GDM1 (cell line): ENCODE measurements at places on chromosomes 16 and 17.

DNA sequence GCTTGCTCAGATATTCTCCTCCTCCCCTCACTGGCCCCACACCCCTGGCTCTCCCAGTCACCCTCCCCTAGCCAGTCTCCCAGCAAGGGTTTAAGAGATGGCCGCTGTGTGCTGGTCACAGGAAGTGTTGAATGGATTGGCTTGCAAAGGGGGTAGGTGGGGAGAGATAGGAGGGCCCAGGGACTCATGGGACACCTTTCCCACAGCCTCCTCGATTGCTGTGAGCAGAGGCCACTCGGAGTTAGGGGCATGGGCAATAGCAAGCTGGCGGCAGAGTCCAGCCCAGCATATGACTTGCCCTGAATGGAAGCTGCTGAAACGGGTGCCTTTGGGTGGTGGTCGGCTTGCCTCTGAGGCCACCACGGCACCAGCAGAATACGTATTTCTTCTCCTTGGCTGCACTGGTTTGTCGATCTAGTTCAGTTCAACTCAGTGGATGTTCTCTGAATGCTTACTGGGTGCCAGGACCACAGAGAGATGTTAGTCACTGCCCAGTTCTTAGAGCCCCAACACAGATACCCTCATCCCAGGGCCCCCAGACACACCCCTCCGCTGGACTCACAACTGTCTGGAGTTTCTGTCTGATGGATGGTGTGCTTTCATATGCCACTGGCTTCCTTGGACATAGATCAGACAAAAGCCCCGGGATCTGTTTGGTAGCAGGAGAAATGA, 6.0 kb downstream of the WFIKKN2 start:
- DNase-seq, result no peak

DNA sequence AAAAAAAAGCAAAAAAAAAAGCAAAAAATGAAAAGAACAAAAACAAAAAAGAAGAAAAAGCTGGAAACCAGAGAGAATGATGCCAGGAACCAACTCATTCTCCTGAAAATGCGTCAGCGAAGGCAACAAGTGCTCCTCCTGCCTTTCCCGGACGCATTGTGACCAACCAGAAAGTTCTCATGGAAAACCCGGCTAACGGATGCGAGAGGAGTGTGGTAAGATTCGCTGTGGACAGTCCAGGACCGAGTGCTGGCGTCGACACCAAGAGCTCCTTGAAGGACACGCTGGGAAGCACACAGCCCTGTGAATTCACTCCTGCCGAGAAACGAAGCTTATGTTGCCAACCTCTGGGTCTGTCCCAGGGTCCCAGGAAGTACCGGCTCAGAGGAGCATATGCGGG, 43.4 kb downstream of the METRNL start:
- no peak for DNase-seq

DNA sequence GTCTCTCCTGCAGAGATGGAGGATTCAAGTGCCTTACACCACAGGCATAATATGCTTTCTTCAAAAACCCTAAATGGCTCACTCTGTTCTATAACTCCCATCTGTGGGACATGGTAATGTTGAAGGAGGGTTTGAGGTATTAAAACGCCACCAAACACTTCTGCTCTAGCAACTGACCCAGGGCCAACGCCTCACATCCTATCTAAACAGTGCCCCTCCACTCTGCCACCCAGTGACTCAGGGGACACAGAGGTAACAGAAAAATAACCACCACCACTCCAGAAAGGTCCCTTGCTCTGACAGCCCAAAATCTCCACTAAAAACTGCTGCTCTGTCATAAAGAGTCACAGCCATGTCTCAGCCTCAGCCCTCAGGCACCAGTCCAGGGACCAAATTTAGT, 17.7 kb downstream of the NPRL3 start:
- no peak for DNase-seq

DNA sequence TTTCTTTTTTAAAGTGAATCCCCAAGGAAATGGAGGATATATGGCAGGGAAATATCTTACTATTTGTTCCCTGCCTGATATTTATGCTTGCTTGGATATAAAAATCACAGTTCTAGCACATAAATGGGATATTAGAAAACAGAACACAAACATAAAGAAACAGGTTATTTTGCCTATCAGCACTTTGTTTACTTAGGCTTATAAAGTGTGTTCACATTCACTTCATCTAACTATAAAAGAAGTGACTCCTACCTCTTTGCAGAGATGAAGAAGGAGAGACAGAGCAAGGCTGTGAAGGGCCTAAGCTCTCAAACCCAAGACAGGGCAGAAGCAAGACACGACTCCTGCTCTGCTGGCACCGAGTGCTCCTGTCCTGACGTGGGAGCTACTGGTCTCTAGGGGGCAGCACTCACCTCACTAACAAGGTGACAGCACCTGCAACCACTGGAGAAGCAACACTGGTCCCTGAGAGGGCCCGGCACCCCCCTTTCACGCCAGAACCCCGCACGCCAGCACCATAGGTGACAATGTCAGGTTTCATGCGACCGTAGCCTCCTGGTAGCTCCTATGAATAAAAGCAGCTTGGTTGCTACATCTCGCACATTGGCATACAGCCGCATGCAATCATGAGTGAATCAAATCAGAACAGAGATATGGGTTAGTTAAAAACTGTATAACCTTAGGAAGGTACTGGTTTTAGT, 32.0 kb downstream of the MBTPS1 start:
- DNase-seq, result no peak

DNA sequence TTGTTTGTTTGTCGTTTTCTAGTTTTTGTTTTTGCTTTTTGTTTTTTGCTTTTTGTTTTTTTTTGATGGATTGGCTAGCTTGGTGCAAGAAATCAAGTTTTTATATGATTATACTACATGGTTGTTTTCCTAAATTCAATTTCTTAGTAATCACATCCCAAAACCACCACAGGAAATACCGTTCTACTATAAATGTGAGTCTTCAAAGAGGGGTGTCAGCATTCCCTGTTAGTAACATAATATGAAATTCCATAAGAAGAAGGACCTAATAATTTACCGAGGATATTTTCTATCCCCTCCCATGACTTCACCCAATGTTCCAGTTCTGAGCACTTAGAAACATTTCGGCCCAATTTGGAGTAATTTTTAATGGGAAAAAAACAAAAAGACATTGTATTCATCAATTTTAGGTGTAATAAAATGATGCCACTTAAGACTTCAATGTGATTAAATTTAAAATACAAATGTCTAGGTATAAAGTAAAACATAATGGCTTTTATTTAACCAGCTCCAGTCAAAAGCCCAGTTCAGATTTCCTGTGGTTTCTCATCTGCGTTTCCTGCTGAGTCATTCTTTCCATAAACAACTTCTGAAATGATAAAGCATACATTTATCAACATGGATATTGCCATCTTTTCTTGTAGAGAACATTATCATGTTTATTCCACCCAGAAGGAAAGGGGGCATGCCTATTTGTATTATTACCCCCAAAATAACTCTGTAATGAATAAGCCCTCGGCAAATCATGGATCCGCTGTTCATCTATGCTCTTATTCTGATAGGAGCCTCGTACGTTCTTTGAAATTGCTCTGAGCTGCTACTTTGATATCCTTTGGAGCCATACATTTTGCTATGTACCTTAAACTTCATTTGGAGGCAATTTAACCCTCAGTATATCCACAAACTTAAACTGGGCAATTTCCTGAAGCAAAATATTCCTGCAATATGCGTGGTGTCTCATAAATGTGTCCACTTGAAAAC, 28.1 kb downstream of the HSBP1 start:
- DNase-seq, result no peak
